IPS DF 6.9 (cell line): ENCODE measurements at places on chromosomes 16 and 17.

GRCh38 chr17:69874175-69874670 is 200.8 kb upstream of the KCNJ16 start:
- no peak for DNase-seq

GRCh38 chr16:17229131-17229530 is 241.6 kb downstream of the XYLT1 start:
- no peak for DNase-seq

GRCh38 chr16:20372701-20373100 is 20.2 kb upstream of the UMOD start:
- no peak for DNase-seq

DNA sequence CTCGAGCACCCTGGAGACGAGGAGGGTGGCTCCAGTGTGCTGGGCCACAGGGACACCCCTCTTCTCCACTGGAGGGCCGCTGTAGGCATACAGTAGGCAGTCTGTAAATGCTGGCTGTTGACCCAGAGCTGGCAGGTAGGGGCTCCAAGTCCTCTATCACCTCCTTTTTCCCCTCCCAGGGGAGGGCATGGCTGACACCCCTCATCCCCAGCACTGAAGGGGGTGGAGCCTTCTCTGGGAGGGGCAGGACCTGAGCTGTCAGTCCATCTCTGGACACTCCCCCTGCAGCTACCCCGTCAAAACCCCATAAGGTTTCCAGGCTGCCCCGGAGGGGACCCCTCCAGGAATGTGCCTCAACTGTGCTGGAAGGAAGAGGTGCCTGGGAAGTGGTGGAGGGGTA is 2.4 kb downstream of the KCNJ12 start:
- no peak for DNase-seq

- no peak for DNase-seq
These were observed 497.5 kb upstream of the SALL1 start for GRCh38 chr16:51648526-51648925.

- DNase-seq = no peak
These were observed 5.9 kb downstream of the ZDHHC7 start for GRCh38 chr16:85005285-85006069.

DNA sequence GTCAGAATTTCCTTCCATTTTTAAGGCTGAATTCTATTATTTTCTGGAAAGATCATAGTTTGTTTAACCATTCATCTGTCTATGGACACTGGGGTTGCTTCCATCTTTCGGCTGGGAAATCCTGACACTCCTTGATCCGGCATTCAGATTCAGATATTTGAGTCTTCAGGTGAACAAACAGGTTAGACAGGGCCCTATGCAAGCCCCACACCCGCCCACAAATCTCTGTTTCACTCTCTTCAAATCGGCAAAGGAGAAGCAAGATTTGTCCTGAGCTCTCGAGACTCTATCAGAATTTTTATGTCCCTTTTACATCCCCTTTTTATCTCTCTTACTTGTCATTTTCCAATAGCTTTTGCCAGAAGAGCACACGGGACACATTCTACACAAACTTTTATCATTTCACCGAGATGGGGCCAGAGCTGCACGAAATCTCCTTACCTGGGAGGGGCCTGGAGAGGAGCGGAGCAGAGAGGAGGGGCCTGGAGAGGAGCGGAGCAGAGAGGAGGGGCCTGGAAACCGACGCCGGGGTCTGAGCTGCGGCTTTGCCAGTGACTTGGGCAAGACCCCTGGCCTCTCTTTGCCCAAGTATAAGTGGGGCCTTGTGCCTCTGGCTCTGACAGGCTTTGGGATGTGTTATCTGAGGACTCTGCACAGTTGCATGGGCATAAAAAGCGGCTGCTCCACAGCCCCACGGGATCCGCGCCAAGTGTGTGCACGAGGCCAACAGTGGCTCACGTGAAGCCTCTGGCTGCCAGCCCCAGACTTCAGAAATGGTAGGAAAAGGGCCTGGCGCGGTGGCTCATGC is 54.3 kb upstream of the RBFOX3 start:
- DNase-seq = peak; percentile 29

GRCh38 chr16:72818236-72818845 is 229.6 kb downstream of the ZFHX3 start:
- DNase-seq = no peak

DNA sequence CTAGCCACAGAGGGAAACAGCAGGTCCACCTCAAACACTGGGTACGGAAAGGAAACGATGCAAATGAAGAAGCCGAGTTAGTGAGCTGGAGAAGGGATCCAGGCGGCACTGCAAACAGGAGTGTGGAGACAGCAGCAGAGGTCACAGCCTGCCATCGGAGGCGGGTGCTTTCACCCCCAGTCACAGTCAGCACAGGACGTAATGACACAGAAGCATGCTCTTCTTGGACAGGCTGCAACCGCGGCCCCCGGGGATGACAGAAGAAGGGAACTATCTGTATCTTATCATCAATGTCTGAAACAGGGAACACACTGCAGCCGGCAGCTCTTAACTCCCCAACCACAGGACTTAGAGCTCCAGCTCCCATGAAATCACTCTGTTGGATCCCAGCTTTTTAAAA is 16.1 kb upstream of the SLC38A8 start:
- DNase-seq = no peak

GRCh38 chr16:87764600-87765472 is 950 bp downstream of the KLHDC4 start:
- DNase-seq = no peak

DNA sequence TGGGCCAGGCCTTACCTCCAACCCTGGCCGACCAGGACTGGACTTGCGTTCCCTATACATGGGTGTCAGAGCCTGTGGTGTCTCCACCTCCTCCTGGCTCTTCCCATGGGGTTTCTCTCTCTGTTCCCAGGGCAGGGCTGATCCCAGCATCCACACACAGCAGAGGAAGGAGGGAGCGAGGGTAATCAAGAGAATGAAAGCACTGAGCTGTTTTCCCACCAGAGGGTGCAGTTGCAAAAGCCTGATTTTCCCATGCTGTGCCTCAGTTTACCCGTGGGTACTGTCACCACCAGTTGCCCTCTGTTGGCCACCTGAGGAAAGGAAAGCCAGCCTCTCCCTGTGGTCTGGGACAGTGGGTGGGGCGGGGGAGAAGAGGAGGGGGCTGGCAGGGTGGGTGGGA is 249.7 kb upstream of the GSE1 start:
- no peak for DNase-seq

DNA sequence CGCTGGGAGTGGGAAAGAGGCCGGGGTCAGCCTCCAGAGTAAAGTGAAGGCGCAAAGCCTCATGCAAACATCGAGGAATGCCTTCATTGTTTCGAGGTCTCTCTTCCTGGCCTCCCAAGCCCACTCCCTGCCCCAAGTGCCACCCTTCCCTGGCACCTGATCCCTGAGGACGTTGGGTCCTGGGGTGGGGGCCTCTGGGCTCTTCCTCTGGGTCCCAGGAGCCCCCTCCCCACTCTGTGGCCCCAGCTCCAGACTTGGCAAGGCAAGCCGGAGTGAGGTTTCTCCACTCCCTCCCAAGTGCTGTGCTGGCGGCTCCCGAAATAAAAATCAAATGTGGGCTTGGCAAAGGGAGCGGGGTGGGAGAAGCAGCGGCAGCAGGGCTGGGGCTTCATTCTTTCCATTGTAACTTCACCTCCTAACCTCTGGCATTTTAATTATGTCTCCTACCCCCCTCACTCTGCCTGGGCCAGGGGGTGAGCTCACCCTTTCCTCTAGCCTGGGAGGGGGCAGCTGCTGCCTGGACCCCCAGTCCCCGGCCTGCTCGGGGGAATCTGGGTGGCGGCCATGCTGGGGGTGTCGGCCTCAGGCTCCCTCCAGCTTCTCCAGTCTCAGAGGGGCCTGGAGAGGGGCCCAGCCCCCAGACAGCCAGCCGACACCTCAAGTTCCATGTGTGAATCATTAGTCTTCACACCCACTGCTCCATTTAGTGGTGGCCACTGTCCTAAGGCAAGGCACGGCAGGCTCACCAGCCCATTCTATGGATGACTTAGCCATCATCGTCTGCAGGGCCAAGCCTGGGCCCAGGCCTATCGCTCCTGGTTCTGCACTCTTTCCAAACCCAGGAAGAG is 14.6 kb upstream of the TMEM92 start:
- DNase-seq = no peak

- no peak for DNase-seq
These were observed 92.4 kb downstream of the CBLN1 start for GRCh38 chr16:49189286-49189685.

- DNase-seq = no peak
These were observed 372.3 kb upstream of the ZFHX3 start for GRCh38 chr16:73420244-73420643.

DNA sequence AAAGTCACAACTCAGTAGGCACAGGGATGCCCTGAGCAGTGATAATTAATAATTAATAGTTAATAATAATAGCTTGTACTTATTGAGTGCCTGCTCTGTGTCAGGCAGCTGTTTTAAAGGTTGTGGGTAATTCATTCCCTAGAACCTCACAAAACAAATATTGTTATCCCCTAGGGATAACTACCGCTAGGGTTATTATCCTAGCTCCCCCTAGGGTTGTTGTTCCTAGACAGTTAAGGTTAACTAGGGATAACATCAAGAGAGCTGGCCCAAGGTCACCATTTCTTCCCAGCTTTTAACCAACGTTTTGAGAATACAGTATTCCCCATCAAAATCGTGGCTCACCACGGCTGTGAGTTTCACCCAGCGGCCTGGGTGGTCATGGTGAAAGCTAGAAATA is 180.1 kb downstream of the PRKCB start:
- DNase-seq = no peak

DNA sequence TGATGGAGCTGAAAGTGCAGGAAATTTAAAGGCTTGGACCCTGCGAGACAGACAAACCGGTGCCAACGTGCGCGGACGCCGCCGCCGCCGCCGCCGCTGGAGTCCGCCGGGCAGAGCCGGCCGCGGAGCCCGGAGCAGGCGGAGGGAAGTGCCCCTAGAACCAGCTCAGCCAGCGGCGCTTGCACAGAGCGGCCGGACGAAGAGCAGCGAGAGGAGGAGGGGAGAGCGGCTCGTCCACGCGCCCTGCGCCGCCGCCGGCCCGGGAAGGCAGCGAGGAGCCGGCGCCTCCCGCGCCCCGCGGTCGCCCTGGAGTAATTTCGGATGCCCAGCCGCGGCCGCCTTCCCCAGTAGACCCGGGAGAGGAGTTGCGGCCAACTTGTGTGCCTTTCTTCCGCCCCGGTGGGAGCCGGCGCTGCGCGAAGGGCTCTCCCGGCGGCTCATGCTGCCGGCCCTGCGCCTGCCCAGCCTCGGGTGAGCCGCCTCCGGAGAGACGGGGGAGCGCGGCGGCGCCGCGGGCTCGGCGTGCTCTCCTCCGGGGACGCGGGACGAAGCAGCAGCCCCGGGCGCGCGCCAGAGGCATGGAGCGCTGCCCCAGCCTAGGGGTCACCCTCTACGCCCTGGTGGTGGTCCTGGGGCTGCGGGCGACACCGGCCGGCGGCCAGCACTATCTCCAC is at the start of gene NOG:
NOG (plus strand) TSS at position 54 of the 674 bp plus-strand sequence; CDS start at position 579, 525 bp downstream.
- no peak for DNase-seq

DNA sequence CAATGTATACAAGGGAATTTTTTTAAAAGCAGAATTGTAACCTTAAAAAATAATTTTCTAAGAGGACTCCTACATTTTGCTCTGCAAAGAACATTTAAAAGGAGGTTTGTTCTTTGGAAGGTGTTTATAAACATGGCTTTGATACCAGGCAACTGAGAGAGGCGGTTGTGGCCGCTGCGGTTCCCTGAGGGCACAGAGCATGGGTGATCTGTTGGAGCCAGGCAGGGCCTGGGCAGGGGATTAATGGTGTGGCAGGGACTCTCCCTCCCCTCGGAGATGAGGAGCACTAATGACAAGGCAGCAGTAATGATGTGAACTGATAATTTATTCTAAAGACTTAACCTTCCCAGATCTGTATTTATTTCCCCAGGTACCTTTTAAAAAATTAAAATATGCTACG is 65.4 kb downstream of the WWP2 start:
- no peak for DNase-seq

DNA sequence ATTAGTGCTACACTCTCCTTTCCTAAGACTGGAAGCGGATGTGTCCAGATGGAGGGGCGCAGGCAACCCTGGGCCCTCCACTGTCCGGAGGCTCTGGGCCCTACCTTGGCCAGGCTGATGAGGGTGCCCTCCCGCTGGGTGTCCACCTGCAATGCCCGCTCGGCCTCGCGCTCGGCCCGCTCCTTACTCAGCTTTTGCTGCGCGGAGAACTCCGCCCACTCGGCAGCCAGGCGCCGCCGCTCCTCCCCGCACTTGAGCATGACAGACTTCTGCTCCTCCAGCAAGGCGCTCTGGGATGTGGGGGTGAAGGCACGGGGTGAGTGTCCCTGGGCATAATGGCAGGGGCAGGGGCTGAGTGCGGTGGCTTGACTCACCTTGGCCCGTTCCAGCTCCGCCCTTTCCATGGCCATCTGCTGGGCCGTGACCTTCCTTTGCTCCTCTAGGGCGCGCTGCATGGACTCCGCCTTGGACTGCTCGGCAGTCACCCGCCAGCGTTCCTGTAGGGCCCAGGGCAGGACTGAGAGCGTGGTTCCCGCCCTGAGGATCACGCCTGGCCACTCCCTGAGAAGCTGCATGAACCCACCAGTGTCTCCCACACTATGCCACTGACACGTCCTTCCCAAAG is 10.1 kb upstream of the MRPL38 start:
- DNase-seq = no peak

DNA sequence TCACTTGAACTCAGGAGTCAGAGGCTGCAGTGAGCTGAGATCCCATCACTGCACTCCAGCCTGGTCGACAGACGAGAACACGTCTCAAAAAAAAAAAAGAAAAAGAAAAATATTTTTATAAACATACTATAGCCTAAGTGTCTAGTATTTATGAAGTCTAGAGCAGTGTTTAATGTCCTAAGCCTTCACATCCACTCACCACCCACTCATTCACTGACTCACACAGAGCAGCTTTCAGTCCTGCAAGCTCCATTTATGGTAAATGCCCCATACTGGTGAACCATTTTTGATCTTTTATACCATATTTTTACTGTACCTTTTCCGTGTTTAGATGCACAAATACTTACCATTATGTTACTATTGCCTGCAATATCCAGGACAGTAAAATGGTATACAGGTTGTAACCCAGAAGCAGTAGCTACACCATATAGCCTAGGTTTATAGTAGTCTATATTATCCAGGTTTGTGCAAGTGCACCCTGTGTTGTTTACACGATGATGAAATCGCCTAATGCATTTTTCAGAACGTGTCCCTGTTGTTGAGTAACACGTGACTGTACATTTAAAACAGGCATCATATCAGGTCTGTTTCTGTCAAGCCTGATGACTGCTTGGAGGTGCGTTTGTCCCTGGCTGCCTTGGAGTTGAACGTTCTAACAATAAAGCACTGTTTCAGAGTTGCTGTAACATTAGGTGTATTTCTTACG is 10.1 kb downstream of the NUDT7 start:
- DNase-seq = no peak

DNA sequence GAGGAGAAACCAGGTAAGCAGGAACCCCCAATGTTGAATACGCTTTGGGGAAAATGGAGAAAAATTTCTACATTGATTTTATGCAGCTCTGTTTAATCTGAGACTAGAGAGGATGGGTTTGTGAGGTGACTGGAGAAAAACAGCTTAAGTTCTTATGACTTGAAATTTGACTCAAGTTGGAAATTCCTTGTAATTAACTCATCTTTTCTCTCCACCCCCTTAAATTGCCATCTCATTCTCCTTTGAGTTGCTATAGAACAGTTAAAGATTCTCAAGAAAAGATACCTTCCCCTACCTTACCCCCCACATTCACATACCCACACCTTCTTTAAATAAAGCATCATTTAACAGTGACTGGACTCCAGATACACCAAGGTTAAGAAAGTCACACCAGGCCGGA is 24.2 kb downstream of the ZNRF1 start:
- DNase-seq = no peak
